ENCODE measurements at places on chromosomes 2 and 18.
A peak's percentile ranks its signal among the peaks of the same experiment; 100 is the strongest.

GRCh38 chr2:144364944-144365738, 154.8 kb downstream of the ZEB2 start:
- no peak for DNase-seq

DNA sequence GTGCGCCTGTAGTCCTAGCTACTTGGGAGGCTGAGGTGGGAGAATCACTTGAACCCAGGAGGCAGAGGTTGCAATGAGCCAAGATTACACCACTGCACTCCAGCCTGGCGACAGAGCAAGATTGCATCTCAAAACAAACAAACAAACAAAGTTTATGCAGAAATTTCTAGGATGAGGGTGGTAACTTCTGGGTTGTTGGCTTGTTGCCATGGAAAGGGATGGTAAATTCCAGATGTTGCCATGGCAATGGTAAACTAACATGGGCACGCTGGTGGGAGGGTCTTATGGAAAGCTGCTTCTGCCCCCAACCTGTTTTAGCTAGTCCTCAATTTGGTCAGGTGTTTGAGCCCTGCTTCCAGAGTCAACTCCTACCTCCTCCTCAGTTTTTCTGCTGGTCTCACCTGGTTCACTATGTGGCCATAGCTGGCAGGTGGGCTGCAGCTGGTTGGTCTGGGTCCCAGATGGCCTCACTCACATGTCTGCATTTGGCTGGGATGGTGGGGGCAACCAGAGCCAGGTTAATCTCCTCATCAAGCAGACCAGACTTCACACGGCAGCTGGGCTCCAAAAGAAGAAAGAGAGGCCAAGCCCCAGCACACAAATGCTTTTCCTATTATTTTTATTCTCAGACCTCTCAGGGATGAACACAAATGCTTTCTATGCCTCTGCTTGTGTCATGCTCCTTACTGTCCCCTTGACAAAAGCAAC, 26.6 kb upstream of the TEX44 start:
- DNase-seq = no peak

DNA sequence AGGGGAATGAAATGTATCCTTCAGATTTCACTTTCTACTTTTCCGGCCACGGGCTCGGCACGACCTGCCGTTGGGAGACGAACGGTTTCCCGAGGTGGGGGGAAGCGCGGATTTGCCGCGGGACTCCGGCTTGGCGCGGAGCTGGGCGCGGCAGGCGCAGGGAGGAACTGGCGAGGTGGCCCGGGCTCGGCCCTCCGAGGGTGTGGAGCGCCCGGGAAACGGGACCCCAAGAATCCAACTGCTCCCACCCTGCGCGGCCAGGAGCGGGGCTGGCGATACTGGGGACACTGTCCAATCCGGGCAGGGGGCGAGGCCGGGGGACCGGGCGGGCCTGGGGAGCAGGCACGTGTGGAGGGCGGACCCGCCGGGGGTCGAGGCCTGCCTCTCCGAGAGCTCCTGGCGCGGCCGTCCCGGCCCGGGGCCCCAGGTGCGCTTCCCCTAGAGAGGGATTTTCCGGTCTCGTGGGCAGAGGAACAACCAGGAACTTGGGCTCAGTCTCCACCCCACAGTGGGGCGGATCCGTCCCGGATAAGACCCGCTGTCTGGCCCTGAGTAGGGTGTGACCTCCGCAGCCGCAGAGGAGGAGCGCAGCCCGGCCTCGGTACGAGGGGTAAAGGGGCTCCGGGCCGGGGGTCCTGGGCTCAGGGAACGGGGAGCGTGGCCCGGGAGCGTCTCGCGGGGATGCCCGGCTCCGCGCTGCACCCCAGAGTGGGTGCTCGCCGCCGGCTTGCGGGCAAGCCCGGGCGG, at the start of gene ANXA4:
Gene ANXA4, plus strand, starts transcription at position 560 of the 747 bp plus-strand sequence. CDS start 39,432 bp downstream, outside the sequence.
- peak; percentile 59 for DNase-seq

- no peak for DNase-seq
Measured at GRCh38 chr18:64785686-64786085, 636.8 kb upstream of the LINC00305 start.

DNA sequence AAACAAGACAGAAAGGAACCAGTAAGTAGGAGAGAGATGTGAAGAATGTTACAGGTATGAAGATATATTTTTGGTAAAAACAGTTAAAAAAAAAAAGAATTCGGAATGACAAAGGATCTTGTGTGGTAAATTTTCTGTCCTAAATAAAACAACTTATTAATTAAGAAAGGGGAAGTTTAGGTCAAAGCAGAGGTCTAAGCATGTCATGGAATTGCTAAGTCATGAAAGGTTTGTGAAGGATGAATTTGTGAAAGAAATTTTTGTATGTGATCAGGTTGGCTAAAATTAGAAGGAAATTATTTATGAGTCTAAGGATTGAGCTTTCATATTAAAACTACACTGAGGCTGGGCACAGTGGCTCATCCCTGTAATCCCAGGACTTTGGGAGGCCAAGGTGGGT, 11.1 kb upstream of the ALPG start:
- DNase-seq = no peak

- DNase-seq = no peak
Measured at GRCh38 chr2:207845202-207845864, 75.6 kb upstream of the FZD5 start.

- DNase-seq = no peak
Measured at GRCh38 chr2:127219171-127220070, 678 bp downstream of the CYP27C1 start.

DNA sequence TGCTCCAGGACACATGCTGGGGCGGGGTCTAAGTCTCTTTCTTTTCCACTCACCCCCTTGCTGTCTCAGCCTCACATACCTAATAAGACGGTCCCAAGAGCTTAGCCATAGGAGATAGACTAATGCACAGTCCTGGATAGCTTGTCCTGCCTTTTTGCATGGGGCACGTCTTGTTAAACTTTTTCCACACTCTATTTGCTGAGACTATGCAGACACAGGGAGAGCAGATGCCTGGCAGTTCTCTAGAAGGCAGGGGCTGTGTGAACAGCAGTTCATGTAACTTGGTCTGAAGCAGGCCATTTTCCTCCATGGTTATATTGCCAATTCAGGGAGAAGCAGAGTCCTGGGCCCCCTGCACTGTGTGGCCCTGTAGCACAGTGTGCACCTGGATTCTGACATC, 142.1 kb downstream of the SEPTIN10 start:
- no peak for DNase-seq

DNA sequence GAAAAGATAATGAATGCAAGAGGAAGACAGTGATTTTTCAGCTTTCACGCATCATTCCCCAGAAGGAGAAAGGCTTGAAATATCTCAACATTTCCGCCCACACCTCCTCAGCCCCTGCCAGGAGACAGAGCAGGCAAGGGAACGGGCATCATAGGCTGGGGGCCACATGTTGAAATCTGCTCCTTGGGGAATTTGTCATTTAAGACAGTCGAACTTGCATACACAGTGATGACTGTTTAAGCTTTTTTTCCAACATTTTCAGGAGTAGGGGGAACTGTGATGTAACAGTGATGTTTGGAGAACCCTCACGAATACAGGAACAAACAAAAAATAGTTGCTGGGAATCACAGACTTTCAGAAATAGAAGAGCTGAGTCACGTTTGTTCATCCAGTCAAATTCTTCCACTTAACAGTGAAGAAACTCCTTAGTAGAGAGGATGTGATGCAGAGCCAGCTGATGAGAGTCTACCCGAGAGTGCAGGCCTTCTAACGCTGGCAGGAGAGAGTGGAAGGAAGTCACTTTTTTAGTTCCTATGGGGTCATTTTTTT, 266.8 kb downstream of the ALPK2 start:
- DNase-seq = no peak

- no peak for DNase-seq
Measured at GRCh38 chr2:73641767-73642062, 507 bp downstream of the NAT8 start.

DNA sequence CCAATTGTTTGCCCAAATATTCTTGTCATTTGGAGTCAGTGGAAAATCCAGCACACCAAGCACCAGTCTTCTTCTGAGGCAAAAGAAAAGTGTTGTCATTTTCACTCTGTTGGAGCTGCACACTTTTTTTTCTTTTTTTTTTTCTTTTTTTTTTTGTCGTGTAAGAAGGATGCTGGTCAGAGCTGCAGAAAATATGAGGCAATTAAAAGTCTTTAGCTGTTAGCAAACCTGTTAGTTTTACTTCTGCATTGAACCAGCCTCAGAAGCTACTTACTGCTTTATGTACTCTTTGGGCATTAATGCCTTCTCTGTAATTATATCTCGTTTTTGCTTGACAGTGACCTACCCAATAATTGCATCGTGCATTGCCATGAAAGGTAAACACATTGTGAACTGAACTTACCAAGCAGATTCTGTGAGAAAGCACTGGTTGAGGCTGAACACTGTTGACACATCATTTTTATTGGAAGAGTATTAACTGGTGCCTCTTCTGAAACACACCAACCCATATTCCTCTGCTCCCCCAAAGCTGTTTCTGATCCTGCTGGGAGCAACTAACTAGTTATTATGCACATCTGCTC, 165.4 kb downstream of the CAPN13 start:
- DNase-seq = no peak

GRCh38 chr2:25310965-25311864, 30.5 kb downstream of the DNMT3A start:
- no peak for DNase-seq

DNA sequence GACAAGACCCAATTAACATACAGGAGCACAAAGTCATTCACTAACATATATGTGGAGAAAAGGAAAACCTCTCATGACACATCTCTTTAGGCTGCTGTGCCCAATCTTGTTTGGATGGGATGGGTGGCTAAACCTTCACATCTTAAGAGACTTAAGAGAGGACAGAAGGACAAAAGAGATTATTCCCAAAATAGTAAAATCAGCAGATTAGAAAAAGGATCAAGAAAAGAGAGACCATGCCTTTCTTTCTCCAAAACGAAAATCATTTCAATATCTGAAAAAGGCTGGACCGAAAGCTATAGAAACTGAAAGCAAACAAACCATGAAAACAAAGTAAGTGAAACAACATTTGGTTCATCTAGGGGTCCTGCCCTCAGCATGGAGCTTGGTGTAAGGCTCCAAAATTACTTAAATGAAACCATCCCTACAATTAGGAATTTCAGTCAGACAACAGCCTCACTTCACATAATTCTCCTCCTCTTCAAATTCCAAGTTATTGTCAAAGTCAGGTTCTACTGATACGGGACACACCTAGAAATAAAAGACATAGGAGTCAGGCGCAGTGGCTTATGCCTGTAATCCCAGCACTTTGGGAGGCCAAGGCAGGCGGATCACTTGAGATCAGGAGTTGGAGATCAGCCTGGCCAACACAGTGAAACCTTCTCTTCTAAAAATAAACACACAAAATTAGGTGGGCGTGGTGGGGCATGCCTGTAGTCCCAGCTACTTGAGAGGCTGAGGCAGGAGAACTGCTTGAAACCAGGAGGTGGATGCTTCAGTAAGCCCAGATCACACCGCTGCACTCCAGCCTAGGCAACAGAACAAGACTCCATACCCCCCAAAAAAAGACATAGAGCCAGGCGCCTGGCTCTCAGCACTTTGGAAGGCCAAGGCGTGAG, 5.2 kb downstream of the STARD7 start:
- peak; percentile 24 for DNase-seq

DNA sequence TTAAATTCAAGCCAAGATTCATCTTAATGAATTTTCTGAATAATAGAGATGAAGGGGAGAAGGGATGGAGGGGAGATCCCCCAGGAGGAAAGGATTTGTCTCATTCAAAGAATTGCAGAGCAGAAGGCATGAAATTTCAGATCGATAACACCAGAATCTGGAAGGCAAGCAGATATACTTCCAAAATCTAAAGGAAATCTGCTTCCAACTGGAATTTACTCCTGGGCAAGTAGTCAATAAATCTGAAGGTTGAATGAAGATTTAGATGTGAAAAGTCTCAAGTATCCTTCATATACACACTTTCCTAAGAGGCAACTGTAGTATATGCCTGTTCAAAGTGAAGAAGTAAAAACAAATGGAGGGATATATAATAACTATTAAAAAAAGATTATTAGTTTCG, 1190.8 kb upstream of the CELF4 start:
- no peak for DNase-seq

Data from CD4-positive, alpha-beta T cell treated with Interleukin-2 at 100 ng/mL for 4 hours (primary cell).